ENCODE measurements at places on chromosomes 12 and 14.

GRCh38 chr12:50220363-50220995 lies 53.3 kb upstream of the CERS5 start:
- no peak for DNase-seq

GRCh38 chr12:26691234-26691970 lies 141.6 kb downstream of the ITPR2 start:
- DNase-seq: no peak

DNA sequence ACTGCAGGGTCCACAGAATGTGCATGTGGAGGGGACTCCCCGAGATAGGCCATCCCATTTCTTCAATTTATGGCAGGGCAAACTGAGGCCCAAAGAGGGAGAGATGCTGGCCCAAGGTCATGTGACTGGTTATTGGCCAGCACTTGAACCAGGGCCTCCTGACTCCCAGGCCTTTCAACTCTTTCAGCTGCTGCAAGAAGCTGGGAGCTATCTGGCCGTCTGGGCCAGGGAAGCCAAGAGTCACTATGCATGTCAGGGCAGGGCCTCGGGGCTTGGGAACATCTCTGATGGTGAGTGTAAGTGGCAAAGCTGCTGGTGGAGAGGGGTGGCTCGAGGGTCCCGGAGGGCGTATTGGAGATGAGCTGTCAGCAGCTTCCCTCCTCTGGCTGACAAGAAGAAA lies 9.5 kb upstream of the LTBP2 start:
- DNase-seq: no peak

DNA sequence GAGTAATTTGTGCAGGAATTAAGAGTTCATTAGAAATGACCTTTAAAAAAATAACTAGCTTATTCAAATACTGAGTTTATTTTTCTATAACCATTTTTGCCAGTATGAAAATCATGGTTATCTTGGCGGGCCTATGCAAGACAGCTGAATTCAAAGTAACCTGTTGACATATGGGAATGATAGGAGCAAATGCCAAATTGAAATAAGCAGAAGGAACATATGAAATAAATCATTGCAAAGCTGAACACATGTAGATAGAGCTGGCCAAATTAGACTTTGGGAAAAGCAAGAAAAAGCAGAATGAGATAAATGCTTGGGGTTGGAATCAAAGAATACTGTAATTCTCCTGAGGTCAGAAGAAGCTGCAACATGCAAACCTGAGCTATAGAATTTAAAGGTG lies 372.5 kb downstream of the ADAMTS20 start:
- no peak for DNase-seq

GRCh38 chr14:76175942-76176341 lies 24.2 kb downstream of the GPATCH2L start:
- no peak for DNase-seq

DNA sequence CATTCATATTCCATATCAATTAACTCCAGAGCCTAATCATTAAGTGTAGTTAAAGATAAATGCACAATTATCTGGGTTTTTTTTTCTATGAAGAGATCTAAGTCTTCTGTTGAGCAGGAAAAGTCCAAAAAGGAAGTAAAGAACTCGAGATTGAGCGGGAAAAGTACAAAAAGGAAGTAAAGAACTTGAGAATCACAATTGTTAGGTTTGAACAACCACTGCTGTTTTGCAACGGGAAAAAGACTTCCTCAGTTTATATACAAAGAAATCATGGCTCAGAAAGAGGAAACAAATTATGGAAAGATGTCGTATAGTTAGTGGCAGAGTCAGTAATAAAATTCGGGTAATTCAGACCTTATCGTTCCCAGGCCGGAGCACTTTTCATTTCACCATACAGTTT lies 63.3 kb downstream of the PPP1R12A start:
- no peak for DNase-seq

DNA sequence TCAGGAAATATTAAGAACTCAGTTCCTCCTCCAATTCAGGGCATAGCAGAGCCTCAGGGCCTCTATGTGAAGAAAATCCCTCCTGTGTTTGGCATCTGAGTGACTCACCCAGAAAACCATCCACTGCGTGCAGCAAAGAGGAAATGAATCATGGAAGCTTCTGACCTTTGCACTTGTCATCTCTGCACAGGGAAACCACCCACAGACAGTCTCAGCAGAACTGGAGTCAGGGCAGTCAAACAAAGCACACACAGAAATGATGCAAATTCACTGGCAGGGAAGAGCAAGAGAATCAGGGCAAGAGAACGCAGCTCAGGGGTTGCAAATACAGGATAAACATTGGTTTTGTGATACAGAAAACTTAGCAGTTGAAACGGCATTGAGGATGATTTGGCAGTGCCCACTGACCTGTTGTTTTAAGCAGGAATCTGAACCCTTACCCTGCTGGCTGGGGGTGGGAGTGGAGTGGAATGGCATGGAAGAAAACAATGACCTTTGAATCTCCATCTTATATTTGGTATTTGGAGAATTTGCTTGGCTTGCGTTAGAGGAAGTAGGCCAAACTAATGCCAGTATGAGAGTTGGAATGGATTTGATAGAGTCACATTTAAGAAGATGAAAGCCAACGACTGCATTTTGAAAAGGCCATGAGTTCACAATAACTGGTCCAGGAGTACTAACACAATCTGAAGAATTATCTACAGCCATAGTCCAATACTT lies 53.5 kb downstream of the PHLDA1 start:
- DNase-seq: no peak

GRCh38 chr12:89238593-89238992 lies 113.7 kb downstream of the DUSP6 start:
- no peak for DNase-seq

DNA sequence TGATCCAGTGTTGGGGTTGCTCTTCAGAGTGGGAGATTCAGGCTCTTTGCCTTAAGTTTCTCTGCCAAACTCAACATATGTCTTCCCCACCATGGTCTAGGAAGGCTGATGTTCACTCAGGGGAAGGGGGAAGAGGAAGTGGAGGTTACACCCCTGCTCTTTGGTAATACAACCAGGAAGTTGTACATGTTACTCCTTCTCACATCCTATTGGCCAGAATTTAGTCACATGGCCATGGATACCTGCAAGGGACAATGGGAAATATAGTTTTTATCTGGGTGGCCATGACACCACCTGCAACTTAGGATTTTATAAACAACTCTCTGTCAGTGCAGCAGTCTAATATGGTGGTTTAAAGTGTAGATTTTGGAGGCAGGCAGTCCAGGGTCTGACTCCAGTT lies 150.9 kb downstream of the TBX5 start:
- no peak for DNase-seq

DNA sequence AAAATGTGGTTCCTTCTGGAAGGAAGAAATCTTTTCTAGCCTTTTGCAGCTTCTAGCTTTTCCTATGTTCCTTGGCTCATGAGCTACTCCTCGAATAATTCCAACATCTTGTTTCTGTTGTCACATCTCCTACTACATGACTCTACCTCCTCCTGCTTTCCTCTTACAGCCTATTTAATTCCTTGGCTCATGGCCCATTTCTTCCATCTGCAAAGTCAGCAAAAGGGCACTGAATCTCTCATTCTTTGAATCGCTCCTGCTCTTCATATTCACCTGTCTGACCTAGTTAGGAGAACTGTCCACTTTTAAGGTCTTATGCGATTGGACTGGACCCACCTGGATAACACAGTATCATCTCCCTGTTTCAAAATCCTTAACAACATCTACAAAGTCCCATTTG lies 15.8 kb downstream of the PRKD1 start:
- DNase-seq: no peak

DNA sequence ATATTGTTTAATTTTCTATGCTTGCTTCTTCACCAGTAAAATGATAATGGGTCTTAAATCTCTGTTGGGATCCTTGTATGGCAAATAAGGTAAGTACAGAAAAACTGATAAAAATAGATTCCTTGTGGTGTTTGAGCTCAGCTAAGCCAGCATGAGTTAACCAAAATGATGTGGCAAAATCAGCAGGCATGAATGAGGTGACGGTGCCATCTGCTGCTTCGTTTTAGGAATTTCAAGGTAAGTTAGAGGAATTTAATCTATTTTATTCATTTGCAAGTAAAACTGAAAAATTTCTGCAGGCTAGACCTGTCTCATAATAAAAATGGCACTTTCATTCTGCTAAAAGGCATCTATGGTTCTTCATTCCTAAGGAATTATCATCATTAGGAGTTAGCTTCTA lies 10.0 kb upstream of the CLEC7A start:
- DNase-seq: no peak

- DNase-seq: no peak
Observed at GRCh38 chr12:18130851-18131250, 40.9 kb upstream of the RERGL start.

DNA sequence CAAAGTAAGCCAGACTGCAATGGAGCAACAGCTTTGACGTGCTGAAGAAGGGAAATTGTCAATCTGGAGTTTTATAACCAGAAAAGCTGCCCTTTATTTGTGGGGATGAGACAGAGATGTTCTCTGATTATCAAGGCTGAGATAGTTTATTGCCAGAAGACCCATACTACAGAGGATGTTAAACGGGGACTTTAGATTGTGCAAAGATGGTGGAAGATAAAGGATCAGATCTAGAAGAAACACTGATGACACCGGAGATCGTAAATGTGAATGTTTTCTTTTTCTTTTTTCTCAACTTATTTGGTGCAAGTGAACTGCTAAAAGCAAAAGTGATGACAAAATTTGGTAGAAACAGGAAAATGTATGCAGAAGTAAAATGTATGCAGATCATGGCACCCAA lies 178.3 kb upstream of the PLEKHG7 start:
- no peak for DNase-seq

DNA sequence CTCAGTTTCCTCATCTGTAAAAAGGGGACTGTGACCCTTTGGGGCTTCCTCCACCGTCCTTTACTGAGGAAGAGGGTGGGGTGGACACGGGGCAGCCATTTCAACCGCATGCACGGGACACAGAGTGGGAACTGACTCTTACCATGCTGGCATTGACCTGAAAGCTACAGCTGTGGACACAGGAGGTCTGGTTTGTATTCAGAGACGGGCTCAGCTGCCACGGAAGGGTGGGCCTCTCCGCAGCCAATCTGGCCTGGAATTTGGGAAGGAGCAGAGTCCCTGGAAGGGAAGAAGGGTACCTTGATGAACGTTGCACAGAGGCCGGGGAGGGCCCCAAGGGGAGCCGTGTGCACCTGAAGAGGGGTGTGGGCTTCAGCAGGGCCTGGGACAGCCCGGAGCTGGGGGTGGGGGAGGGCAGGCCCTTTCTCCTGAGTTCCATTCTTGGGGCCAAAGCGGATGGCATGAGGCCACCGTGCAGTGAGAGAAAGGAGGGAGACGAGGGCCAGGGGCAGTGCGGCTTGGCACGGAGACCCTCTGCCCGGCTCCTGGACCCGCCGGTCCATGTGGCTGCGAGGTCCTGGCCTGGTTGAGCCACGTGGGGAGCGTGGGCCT lies 14.5 kb downstream of the TNFAIP2 start:
- no peak for DNase-seq

DNA sequence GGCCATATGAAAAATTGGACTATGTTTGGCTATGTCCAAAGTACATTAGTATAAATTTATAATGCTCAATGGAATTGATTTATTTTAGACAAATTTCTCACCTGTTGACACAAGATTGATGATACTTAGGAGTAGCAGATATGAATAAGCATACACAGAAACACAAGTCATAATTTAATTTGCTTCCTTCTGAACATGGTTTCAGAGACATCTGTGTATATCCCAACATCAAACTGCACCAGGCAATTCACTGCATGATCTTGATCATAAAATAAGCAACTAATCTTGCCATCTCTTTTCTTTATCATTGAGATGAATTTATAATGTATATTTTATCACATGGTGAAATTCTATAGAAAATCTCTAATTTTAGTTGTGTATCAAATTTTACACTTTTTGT lies 3.8 kb downstream of the CLECL1 start:
- DNase-seq: no peak

DNA sequence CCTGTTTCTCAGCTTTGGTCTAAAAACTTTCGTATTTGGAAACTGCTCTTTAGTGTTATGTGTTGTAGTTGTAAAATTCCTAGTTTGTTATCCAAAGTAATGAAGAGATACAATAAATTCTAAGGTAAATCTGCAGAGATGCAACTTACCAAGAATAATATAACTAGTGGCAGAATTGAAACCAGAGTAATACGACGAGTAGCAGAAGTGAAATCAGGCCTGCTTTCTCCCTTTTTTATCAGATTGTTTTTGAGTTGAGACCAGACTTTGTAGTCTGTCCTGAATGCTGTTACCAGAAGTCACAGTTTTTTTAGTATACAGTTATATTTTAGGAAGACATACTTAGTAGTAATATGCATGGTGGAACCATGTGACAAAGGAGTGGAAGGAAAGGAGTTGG lies 12.5 kb downstream of the PAPOLA start:
- no peak for DNase-seq

GRCh38 chr12:87801860-87802720 lies 227.1 kb downstream of the C12orf50 start:
- no peak for DNase-seq

GRCh38 chr14:80275208-80275850 lies 64.0 kb upstream of the DIO2 start:
- no peak for DNase-seq

- no peak for DNase-seq
Observed at GRCh38 chr14:31205681-31206535, 1.7 kb downstream of the HECTD1 start.

DNA sequence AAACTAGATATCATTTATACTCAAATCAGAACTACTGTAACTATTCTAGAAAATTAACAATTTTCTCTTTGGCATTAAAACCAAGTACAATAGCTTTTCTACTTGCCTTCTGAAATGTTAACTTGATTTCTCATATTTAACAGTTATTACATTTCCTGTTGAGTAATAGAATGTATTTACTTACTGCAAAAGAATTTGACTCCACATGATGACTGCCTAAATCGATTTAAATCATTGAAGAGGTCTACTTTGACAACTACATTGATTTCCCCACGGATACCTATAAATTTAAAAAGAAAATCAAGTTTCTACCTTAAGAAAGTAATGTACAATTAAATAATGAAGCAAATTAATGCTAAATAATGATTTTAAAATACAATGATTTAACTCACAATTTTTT lies 18.9 kb downstream of the C2CD5 start:
- DNase-seq: no peak

- DNase-seq: no peak
Observed at GRCh38 chr12:71900091-71900490, 38.6 kb upstream of the TPH2 start.

DNA sequence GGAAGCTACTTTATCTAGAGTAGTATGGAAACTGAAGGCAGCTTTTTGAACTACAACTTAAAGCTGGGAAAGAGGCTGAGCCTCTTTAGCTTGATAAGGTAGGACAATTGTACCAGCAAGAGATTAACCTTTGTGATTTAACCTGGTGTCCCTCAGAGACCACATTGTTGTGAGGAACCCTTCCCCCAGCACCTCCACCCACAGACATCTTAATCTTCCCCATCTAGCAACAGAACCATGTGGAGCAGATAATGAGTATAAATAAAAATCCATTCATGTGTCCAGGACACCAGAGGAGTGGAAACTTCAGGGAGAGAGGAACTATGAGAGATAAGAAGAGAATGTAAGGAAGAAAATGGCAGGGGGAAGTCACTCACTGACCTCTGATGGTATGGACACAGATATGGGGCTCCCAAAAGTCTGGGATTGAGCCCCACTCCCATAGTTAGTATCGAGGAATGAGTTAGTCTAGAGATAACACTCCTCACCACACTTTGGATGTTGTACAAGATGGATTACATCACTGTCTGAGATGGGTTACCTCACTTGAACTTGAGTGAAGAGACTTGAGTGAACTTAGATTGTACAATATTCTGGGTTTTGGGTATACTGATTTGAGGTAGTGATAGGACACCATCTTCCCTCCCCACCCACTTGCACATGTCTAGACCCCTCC lies 33.9 kb upstream of the SLC38A2 start:
- no peak for DNase-seq
